ENCODE measurements at places on chromosomes 4 and X.

- no peak for DNase-seq
Measured at GRCh38 chr4:79653871-79654270, 245.8 kb upstream of the GK2 start.

GRCh38 chrX:46247456-46247855, 297.8 kb downstream of the ZNF674 start:
- DNase-seq, result no peak

GRCh38 chrX:40434947-40435346, 145.8 kb upstream of the ATP6AP2 start:
- DNase-seq, result no peak

DNA sequence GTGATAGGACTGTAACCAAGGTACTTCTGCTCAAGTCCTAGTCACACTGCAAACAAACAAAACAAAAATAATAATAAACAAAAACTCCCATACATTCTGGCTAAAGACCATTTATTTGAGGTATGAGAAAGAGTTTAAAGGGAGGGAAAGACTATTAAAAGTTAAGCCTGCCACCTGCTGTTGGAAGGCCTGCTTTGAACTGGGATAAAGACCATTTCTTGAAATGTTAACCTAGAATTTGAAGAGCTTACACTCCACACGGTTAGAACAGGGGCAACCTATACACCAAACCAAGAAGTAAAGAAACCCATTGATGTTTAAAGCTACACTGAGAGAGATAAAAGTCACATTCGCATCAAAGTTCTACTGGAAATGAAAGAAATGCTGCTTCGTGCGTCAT, 548.7 kb upstream of the DIPK2B start:
- DNase-seq, result no peak

DNA sequence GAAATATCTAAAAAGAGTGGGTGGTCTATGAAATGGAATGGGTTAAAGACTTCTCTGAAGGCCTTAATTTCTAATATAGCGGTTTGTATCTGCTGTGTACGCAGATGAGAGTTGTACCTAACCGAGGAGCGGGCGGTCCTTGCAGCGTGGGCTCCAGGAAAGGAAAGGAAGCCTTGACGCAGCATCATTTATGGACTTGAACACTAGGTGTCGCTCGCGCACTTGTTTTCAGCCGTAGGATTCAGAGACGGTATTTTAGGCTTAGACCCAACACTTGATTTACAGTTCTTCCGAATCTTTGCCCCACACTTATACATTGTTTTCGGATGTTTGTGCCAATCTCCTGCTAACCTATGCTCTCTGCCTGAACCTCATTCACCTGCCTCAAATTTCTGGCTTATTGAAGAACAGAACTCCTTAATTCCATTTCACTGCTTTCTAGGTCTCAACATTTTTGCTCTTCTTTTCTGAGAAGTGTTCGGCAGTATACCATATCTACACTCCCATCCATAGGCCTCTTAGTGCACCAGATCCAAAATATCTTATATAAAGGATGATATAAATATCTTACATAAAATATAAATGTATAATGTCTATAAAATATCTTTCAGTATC, 48.9 kb upstream of the AADAT start:
- DNase-seq, result peak; percentile 53

- DNase-seq, result no peak
Measured at GRCh38 chr4:1400191-1400805, 5.9 kb downstream of the NKX1-1 start.

- DNase-seq, result no peak
Measured at GRCh38 chr4:155419266-155419665, 42.5 kb upstream of the MAP9 start.

DNA sequence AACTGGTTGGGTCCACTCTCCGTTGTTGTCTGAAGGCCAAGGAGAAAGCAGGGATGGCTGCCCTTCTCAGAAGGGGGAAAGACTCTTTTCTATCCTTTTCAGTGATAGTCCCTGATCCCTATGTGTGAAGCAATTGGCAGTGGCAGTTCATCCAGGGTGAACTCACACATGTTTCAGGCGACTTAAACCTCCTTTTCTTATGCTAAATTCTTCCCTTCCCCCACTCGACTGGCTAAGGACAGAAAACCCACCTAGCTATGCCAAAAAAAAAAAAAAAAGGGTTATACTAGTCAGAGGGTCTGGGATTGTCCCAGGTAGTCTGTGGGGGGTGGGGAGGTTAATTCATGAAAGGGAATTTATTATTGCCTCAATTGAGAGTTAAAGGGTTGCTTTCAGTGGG, 12.2 kb upstream of the ZNF280C start:
- DNase-seq, result no peak

DNA sequence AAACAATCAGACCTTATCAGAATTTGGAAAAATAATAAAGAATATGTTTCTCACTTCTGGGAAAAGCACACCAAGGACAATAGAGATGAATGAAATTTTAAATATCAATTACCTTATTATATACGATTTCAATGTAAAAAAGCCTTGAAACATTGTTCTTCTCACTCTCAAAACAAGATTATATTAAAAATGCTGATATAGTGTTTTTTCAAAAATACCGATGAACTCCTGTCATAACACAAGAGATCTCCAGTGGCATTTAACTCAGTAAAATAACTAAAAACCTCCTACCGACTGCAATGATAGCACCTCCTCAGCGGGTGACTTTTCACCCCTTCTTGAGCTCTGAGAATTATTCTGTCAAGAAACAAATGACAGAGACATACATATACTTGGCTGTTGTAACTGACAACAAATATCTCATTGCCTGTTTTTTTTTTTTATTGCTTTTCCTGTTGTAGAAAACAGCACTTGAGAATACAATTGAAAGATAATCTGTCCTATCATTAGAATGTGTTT, 1237.3 kb downstream of the C4orf33 start:
- DNase-seq, result no peak

DNA sequence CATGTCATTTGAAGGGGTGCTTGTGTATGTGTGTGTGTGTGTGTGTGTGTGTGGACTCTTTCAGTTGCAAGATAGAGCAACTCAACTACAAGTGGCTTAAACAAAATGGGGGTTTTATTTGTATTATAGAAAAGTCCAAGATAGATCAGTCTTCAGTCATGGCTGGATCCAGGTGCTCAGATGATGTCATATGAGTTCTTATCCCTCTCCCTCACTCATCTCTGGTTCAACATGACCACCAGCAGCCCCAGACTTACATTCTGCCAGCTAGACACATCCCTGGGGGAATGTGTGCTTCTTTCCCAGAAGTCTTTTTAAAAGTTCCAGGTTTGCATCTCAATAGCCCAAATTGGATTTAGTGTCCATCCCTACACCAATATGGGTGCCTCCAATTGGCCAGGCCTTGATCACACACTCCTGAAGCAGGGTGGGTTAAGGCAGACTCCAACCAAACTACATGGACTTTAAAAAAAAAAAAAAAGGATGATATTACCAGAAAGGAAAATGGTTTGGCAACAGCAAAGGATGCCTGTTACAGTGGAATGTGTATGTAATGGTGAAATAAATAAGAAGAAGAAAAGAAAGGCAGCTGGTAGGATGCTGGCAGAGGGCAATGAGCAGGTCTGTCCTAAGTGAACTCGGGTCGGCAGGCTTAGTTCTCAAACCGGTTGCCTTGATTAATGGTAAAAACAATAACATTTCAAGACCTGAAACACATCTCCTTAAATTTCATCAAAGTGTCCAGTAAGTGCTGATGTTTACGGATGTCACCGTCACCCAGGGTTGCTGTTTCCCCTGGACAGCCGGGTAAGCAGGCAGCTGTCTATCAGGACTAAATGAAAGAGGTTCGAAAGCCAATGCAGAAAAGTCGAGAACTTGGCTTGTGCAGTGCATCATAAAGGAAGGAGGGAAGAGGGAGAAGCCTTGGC, 107.7 kb downstream of the SMIM20 start:
- no peak for DNase-seq

GRCh38 chr4:108849611-108850168, 86.8 kb upstream of the ETNPPL start:
- peak; percentile 33 for DNase-seq

DNA sequence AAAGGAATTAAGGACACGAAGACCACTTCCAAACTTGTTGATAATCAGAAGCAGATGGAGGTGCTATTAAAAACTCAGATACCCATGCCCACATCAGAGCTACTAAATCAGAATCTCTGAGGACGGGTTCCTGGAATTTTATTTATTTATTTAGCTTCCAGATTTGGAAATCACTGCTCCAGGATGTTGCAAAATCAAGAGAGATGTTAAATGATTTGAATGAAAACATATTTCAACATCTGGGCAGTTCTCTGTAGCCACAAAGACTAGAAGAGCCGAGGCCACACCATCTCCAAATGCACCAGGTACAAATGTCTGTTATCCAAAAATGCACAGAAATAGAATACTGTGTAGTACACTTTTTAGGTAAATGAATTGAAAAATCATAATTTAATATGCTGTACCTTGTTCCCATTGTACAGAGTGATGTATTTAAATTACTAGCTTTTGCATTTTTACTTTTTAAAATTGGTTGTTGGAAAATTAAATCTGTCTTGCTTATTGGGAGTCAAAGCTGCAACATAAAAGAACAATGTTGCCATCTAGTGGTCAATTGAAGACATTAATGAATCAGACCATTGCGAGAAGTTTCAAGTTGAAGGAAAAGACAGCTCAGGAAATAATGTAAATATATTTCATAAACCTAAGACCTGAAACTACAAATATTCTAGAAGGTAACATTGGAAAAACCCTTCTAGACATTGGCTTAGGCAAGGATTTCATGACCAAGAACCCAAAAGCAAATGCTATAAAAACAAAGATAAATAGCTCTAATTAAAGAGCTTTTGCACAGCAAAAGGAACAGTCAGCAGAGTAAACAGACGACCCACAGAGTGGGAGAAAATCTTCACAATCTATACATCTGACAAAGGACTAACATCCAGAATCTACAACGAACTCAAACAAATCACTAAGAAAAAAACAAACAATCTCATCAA, 151.3 kb upstream of the TTC29 start:
- DNase-seq, result no peak

- DNase-seq, result no peak
Measured at GRCh38 chr4:189069772-189070171, 870.9 kb upstream of the FRG1 start.

DNA sequence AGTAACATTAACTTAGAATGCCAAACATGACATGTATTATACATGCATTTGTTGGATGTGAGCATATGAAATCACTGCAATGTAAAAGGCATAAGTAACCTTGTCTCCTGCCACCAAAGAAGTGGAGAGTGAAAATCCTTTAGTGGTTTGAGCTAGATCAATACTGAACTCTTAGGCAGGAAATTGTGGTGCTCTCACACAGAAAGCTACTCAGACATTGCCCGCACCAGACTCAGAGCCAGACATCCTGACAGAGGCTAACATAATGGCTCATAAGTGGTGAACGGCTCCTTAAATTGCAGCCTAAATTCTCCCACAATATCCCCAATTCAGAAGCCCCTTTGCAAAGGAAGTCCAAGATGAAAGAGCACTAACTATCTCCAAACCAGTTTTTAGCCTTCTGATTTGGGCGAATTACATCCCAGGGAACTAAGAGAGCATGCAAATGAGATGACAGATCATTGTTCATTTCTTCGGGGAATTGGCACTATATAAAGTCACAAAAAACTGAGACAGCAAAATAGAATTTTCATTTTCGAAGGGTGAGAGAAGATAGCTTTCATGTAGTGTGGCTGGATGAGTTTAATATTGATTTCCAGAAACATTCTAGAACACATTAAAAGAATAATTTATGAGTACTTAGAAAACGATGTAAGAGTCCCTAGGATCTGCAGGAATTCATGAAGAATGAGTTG, 233.6 kb upstream of the RPS6KA3 start:
- DNase-seq, result no peak

DNA sequence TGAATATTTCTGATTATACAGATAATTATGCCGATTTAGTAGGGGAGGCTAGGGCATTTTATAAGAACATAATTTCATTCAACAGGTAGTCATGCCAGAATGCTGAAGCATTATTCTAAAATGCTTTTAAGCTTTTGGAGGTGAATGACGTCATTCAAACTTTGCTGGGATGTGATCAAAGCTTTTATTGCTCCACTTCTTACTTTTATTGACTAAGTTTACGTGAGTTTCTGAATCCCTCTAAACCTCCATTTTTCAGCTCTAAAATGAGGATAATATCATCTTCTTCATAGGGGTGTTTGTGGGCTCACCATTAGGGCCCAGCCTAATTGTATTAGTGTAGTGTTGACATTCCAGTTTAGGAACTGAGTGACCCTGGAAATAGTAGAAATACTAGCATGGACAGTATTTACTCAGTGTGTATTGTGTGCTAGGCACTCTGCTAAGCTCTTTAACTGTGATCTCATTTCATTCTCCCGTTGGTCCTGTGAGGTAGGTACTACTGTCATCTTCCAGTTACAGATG, 3.0 kb downstream of the WWC2 start:
- DNase-seq, result no peak

- DNase-seq, result peak; percentile 13
Measured at GRCh38 chr4:120718979-120719566, 203.5 kb downstream of the PRDM5 start.

DNA sequence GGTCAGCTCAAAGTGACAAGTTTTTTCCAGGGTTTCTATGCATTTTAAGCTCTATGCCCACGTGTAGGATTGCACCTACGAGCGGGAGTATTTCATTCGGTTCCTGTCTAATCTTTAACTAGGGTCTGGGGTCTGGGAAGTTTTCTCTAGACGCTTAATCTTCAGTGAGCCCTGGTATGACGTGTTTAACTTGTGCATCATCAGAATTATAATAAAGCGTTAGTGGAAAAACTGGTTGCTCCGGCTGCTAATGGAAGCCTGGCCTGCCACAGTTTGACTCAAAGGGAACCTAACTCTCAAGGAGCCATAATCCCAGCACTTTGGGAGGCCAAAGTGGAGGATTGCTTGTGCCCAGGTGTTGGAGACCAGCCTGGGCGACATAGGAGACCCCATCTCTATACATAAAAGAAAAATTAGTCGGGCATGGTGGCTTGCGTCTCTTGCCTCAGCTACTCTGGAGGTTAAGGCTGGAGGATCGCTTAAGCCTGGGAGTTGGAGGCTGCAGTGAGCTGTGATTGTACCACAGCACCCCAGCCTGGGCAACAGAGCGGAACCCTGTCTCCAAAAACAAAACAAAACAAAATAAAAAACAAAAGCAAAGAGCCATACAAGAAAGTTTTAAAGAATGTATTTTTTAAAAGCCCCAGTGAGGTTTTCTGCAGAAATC, 30.2 kb downstream of the ARSD start:
- DNase-seq, result no peak

GRCh38 chrX:107675823-107676555, 47.7 kb downstream of the PRPS1 start:
- DNase-seq, result no peak
